ENCODE measurements at places on chromosomes 2 and 18.
A peak's percentile ranks its signal among the peaks of the same experiment; 100 is the strongest.

GRCh38 chr2:71749671-71750101 is 296.3 kb downstream of the DYSF start:
- DNase-seq: peak; percentile 29

- DNase-seq: no peak
Observed at GRCh38 chr2:74538881-74539339, 9.2 kb downstream of the HTRA2 start.

- DNase-seq: no peak
Observed at GRCh38 chr2:71702071-71702970, 249.0 kb downstream of the DYSF start.

- DNase-seq: no peak
Observed at GRCh38 chr2:109374548-109375130, 239.1 kb downstream of the SEPTIN10 start.

DNA sequence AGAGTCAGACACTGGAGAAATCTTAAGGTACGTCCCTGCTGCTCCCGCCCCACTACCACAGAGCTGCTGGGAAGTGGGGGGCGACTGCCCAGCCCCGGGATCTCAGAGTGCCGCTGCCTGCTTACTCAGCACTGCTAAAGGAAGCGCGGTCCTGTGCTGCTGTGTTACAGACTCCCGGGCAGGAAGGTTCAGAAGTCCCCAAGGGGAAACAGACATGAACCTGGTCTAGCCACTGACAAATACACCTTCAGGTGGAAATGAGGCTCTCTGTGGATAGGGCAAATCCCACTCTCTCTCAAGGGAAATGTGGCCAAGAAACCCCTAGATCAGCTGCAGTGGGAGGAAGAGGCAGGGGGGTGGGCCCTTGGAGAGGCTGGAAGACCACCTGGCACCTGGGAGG is 13.7 kb downstream of the MTERF4 start:
- DNase-seq: no peak

DNA sequence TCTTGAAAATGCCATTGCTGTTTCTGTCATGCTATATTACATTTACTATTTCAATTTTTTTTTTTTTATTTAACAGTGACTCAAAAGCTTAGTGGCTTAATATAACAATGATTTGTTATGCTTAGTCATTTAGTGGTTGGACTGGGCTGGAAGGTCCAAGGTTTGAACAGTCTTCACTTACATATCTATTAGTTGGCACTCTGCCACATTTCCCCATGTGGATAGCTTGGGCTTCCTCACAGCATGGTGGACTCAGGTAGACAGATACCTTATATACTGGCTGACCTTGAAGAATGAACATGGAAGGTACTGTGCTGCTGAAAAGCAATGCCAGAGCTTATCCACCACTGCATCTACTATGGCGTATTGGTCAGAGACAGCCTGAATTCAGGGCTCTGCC is 909.5 kb upstream of the SOX11 start:
- DNase-seq: no peak

DNA sequence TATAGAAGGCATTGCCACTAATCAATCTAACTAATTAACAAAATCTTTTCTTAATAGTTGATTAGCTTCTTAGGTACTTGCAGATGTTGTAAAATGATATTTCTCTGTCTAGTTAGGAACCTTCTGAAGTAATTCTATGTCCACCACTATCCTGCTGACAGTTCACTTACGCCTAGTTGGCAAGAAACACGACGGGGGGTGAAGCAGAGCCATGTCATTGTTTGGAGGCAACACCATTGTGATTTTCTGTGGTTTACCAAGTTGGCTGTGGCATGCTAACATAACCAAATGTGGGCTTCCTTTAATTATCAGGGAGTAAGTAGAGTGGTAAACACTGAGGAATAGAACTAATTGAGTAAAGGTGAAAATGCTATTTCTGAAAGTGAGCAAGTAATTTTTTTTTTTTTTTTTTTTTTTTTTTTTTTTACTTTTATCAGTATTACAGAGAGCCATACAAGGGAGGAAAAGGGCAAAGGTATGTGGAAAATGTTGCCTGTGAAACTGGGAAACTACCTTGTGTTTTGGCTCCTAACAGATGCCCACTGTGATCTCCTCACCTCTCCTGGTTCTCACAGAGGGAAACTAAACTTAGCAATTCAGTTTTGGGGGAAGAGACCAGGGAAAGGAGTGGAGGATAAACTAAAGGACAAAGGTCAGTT is 126.8 kb downstream of the MEIS1 start:
- no peak for DNase-seq
